ENCODE measurements at places on chromosomes 1 and 21.

- DNase-seq = peak; percentile 30
These were observed 138.9 kb upstream of the SPATA6 start for GRCh38 chr1:48610628-48611542.

GRCh38 chr1:55632906-55633305, 417.7 kb upstream of the USP24 start:
- DNase-seq = no peak

GRCh38 chr1:6223617-6224016, 12.1 kb downstream of the ICMT start:
- no peak for DNase-seq

GRCh38 chr1:235986869-235987268, 78.0 kb downstream of the NID1 start:
- DNase-seq = peak; percentile 29

GRCh38 chr1:69567652-69568420, at the start of gene LRRC7:
Gene LRRC7 (plus strand): TSS chr1:69567922. CDS start chr1:69568640, 718 bp downstream.
- peak; percentile 2 for DNase-seq

GRCh38 chr1:158821723-158822122, 9.4 kb upstream of the MNDA start:
- no peak for DNase-seq

DNA sequence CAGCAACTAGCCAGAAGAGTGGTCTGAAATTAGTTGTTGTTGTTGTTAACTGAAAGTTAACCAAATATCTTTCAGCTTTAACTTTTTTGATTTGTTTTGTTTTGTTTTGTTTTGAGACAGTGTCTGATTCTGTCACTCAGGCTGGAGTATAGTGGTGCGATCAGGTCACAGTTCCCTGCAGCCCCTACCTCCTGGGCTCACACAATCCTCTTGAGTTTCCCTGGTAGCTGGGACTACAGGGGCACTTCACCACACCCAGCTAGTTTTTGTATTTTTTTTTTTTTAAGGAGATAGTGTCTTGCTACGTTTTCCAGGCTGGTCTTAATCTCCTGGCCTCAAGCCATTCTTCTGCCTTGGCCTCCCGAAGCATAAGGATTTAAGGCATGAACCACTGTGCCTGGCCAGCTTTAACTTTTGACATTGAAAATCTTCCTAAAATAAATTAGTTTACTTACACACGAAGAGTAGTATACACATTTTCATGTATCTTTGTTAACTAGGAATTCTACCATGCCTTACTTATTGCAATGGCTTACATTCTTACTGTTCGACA, 45.0 kb downstream of the GNG12 start:
- DNase-seq = no peak

DNA sequence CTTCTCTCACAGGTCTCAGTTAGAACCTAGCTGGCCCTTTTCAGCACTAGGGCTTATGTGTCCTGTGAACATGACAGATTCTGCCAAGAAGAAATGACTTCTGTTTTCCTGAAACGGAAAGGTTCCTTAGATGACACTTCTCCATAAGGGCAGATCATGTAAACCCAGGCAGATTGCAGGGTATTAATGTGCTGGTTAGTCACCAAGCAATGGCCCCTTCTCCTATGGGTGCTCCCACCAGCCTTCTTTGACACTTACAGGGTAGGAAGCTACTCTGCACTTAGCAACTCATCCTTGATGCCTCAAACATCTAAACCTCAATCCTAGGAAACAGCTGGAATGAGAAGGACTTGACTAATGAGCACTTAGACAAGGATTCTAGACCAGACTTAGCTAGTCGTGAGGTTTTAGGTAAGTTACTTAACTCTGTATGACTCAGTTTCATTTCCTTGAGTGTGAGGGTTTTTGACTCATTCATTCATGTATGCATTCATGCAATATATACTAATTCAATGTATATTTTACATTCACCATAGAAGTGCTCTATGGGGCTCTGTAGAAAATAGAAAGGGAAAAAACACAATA, 74.1 kb upstream of the PLXNA2 start:
- no peak for DNase-seq

- no peak for DNase-seq
These were observed 26.5 kb upstream of the NTPCR start for GRCh38 chr1:232923739-232924386.

DNA sequence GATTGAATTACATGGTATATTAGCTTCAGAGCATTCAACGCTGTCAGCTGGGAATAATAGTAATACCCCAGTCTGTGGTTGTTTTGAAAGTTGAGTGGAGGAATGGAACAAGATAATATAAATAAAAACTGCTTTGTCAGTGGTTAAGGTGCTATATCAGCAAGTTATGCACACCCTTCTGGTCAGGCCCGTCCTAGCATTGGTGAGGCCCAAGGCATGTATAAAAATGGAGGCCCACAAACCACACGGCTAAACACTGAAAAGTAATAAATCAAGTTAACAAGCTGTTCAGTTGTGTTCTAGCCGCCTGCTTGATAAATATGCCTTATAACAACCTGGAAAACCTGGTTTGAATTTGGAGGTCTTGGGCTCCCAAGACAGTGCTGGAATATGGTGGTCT, 77.4 kb downstream of the PSMG1 start:
- no peak for DNase-seq

DNA sequence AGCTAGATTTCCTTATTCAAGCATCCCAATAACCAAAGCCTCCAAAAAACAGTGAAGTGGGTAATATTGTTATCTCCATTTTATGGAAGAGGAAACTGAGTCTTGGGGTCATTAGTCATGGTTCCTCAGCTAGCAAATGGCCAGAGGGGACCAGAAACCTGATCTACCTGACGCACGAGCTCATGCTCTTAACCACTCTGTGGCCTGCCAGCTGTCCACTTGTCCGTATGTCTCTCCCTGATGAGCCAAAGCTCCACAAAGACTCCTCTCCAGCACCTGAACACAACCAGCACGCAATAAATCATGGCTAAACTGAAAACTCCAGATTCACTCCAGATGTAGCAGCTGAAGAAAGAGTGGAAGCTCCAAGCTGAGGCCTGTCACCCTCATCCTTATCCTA, 5.8 kb downstream of the CAPN8 start:
- no peak for DNase-seq

- no peak for DNase-seq
These were observed 146.0 kb downstream of the GPATCH2 start for GRCh38 chr1:217484871-217485270.

DNA sequence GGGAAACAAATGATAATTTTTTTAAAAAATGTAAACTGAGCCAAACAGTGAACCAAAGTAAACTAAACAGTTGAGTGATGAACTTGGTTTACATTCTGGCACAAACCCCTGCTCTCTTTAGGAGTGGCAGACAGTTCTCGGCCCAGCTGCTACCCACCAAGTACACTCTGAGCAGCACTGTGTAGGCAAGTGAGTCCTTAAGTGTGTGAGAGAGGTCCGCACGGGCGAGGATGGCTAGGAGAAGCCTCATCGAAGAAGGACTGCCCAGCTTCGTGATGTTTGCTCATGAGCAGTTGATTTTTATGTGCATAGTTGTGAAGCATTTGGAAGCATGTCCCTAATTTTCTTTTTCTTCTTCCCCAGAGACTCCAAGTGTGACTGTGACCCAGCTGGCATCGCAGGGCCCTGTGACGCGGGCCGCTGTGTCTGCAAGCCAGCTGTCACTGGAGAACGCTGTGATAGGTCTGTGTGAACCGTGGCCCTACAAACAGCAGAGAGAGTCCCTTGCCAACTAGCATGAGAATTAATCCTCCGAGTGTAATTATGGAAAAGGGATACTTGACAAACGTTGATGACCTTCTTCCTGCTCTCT, 32.1 kb downstream of the LAMC2 start:
- DNase-seq = no peak

- no peak for DNase-seq
These were observed 596 bp downstream of the ITGB2 start for GRCh38 chr21:44919913-44920693.

DNA sequence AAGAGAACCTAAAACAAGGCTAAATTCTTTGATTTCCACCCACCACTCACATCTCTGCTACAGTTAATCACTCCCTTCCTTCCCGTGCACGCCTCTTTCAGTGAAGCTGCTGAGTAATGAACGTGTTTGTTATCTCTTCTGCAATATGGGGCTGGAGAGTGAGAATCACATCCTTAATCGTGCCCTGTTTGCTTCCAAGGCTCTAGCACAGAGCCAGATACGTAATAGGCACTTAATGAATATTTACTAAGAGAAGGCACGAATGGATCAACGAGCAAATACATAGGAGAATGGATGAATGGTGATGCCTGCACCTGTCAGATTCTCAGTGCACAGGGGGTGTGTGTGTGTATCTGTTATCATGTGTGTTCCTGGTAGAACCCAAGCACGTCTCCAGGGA, 22.1 kb upstream of the FAM43B start:
- no peak for DNase-seq

DNA sequence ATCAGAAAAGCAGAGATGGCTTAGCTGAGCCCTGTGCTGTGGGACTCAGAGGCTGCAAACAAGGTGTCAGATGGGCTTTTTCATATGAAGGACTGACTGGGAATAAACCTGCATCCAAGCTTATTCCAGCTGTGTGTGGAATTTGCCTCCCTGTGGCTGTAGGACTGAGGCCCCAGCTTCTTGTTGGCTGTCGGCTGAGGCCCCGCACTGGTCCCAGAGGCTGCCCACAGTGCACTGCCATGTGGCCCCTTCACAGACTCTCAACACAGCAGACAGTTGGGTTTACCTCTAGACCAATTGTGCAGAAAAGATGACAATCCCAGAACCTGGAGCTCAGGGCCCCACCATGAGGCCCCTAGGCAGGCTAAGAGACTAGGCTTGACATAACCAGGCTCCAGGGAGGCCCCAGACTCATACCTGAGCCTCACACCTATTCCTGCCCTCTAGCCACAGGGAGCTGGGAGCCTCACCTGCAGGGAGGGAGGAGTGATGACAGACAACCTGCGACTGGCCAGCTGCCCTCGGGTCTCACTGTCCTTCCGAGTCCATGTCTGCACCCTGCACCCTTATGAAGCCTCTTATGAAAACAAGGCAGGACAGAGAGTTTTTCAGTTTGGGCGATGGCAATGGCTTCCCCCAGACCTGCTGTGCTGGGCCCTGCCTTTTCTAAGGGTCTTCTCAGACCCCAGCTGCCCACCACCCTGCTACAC, 615.5 kb downstream of the NPHP4 start:
- DNase-seq = no peak

- DNase-seq = no peak
These were observed 151.0 kb upstream of the KCNJ6 start for GRCh38 chr21:38067086-38067739.

DNA sequence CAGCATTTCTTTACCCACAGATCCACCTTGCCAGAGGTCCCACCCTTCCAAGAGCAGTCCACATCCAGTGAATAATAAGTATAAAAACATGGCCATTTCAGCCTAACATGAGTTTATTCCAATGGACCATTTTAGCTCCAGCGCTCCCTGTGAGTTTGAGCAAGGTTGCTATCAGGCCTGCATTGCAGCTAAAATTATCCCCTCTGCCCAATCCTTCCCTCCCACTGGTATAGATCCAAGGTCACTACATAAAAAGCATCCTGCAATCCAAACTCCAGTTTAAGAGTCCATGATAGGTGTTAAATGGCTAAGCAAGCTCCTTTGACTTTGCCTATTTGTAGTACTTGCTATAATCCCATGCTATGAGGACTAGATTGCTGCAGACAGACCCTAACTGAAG, 35.6 kb downstream of the SLC5A9 start:
- no peak for DNase-seq

GRCh38 chr1:194366705-194367104, 1180.3 kb upstream of the B3GALT2 start:
- no peak for DNase-seq

DNA sequence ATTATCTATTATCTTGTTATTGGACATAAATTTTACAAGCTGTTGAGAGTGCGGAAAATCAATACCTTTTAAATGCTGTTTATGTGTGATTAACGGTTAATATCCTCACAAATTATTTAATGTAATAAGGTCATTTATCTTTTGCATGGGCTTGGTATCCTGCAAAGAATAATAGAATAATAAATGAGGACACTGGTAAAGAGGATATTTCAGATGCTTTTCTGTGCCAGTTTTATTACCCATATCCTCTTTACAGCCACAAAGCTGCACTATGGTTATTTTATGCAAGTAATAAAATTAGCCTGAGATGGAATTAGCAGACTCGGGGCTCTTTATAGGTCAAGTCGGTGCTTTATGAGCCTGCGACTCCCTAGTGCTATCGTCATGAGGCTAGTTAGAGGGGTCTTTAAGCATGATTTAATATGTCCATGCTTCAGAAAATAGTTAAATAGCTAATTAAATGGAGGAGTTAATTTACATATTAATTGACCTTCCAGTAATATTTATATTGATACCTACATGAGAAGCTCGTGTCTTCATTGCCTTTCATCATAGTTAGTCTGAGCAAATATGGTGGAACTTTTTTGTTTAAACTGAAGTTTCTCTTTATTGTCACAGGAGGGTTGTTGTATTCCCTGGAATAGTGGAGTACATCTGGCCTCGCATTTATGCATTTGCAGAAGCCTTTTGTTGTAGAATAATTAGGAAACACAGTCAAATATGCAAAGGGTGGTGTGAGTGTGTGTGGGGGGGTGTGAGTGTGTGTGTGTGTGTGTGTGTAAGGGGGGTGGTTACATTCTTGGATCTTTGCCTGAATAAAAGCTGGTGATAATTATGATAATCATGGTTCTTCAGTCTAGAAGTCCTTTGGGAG, 120.3 kb downstream of the ATG4C start:
- DNase-seq = no peak

DNA sequence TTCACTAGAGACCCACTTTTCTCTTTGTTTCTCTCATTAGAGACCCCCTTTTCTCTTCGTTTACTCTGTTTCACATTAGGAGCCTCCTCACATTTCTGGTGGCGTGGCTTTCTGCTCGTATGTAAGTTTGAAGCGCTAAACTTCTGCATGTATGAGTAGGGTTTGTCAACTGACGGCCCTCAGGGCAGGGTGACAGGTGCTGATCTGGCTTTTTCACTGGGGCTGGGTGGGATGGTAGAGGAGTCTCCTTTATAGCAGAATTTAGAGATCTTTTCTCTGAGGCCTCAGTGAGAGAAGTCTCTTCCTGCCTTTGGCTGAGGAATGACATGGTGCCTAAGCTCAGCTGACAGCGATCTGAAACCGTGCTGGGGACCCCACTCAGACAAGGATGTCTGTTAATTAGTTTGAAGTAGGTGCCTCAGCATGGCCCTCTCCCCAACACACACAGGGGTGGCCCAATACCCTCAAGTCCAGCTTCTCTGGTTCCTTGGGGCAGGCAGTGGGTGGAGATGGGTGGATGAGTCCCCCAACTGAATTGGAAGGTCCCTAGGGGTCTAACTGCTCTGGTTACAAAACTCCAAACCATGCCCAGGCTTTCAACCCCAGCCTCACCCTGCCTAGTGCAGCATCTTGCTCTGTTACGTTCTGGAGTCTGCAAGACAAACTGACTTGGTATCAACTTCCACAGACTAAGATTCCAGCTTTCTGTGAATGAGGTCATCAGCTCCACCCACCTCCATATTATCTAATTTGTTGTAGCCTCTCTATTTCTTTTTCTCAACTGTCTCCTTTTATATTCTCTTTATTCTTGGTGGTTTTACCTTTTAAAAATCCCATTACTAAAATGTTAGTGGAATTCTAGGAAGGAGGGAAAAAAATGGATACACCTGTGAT, 3.2 kb downstream of the SLC1A7 start:
- no peak for DNase-seq

- DNase-seq = no peak
These were observed 7.4 kb downstream of the ACADM start for GRCh38 chr1:75731881-75732280.

GRCh38 chr21:14615359-14615974, 69.4 kb upstream of the SAMSN1 start:
- no peak for DNase-seq
